ENCODE measurements at places on chromosomes 4 and X.
A peak's percentile ranks its signal among the peaks of the same experiment; 100 is the strongest.

- no peak for DNase-seq
These were observed 42.2 kb downstream of the TBCK start for GRCh38 chr4:106273831-106274230.

DNA sequence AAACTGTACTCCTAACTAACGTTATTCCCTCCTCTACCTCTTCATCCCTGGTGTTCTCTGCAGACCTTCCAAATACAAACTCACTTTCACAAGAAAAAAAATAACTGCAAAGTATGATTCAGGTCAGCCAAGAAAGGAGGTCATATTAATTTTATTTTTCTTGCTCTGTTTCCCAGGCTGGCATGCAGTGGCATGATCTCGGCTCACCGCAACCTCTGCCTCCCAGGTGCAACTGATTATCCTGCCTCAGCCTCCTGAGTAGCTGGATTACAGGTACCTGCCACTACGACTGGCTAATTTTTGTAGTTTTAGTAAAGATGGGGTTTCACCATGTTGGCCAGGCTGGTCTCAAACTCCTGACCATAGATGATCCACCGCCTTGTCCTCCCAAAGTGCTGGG, 156.6 kb downstream of the CHIC2 start:
- no peak for DNase-seq

GRCh38 chrX:1323315-1323714, 13.3 kb upstream of the IL3RA start:
- DNase-seq: peak; percentile 32

DNA sequence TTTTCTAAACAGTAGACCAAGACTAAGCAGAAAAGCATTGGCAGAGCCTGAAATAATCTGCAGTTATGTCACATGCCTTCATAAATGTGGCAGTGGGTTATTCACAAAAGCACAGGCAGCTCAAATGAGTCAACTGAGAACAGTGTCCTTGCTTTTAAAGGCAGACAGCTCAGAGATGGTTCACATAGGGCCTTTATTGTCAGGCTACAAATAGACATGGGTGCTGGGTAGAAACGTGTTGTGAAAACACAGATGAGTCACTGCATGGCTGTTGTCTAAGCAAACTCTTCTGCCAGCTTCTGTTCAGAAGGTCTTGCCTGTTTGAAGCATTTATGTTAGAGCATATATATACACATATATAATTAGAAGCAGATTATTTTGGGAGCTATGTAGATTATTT, 118.0 kb downstream of the SLC4A4 start:
- no peak for DNase-seq

GRCh38 chr4:107500551-107500950, 219.5 kb downstream of the PAPSS1 start:
- DNase-seq: no peak

- DNase-seq: no peak
These were observed 35.9 kb downstream of the ABLIM2 start for GRCh38 chr4:8122746-8123145.

GRCh38 chr4:121070696-121071639, 1.4 kb downstream of the NDNF start:
- no peak for DNase-seq

DNA sequence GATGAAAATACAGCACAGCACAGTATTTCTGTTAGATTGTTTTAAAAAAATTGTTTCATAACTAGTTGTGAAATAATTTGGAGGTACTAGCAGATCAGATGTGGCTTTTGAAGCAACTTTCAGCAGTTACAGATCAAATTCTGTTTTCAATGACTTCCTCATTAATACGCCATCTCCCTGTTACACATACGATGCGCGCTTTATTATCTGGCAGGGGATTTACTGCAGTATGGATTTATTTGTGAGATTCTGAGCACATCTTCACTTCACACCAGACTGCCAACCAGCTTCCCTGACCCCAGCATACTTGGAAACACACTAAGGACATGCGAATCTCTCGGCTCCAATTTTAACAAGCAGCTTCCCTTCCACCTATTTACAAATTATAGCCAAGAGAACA, 235.5 kb upstream of the DIAPH2 start:
- no peak for DNase-seq

Measured in activated T-cell treated with anti-CD3 and anti-CD28 coated beads, Interleukin-2, amount 50 U/mL, for 4 hours (primary cell).